ENCODE measurements at places on chromosomes 13 and 19. TPM values are rescaled to one million over a fixed set of nuclear protein-coding genes. Genes with fewer than 3 reads are reported as not detected.
A peak's percentile ranks its signal among the peaks of the same experiment; 100 is the strongest.

DNA sequence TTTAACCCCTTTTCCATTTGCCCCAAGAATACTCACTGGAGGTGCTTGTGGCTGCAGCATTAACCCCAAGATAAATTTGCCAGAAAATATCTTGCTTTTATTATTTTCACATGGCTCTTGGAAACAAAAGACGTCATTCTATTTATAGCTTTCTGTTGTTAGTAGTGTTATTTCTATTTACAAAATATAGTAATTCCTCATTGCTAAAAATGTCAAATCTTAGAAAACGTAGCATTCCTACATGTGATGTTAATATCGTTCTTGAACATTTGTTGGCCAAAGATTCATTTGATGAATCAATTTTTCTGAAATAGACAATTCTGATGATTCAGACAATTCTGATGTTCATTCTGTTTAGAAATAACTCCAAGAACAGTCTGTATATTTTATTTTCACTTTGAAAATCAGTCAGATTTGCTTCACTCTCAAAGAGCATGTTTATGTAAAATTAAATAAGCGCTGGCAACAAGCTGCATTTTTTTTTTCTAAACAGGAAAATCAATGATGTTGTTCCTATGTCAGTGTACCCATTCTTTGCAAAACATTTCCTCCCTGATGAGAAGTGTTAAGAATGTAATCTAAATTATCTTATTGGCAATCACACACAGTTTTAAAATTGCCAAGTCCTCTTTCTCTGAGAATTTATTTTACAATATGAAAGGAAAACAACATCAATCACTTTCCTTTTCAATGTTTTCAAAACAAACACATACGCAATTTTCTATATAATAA, 334.0 kb downstream of the KCTD12 start:
- DNase-seq: no peak

GRCh38 chr13:85665286-85665685, 133.9 kb downstream of the SLITRK6 start:
- DNase-seq: peak; percentile 1

DNA sequence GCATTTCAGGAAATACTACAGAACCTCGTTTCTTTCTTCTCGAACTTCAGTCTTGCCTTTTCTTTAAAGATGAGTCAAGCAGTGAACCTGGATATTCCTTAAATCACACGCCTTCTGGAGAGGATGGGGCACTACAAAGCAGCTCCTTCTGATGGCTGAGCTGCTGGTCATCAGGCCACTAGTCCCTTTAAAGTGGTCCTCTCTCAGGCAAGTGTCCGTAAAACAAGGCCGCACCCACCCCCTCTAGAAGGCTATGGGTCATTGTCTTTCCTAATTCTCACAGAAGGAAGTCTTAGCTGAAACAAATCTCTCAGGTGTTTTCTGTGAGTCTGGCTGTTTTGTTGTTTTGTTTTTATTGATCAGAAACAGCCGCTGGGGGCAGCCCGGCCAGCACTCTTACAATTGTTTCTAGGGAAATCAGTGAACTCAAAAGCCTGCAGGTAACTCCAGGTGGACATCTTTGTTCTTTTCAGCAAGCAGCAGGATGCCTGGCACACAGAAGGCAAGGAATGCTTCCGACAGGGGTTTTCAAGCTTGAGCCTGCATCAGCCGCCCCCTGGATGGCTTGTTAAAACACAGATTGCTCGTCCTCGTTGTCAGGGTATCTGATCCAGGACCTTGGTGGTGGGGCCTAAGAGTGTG, 45.4 kb downstream of the MBNL2 start:
- no peak for DNase-seq

GRCh38 chr13:29859971-29860370, 9.6 kb upstream of the UBL3 start:
- peak; percentile 50 for DNase-seq

- no peak for DNase-seq
Measured at GRCh38 chr19:24000656-24001055, 86.0 kb downstream of the ZNF726 start.

- DNase-seq: no peak
Measured at GRCh38 chr13:108787700-108788414, 158.4 kb downstream of the MYO16 start.

- DNase-seq: no peak
Measured at GRCh38 chr13:63840551-63841421, 2425.1 kb upstream of the PCDH20 start.

C13orf42 gene
- total RNA-seq: not detected

DNA sequence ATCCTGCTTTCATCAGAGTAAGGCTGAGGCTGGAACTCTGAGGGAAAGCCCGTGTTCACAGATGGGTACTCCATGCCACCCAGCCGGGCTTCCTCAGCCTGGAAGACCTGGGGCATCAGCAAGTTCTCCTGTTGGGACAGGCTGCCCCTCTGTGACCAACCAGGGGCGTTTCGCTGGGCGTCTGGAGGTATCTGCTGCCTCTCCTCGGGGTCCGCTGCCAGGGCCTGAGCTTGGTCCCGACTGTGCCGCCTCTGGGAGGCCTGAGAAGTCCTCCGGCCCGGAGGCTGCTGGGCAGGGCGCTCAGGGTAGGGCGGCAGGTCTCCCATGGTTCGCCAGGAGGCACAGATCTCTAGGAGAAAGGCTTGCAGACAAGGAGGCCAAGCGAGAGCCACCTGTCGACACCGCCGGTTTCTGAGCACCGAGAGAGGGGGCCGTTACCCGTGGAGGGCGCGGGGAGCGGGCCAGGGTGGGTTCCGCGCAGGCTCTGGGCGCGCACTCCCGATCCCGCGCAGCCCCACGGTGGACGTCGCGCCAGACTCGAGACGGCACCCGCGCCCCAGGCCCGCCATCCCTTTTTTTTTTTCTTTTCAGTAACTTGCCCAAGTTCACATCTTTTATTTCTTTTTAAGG, at the start of gene RSPH6A:
TSS of gene RSPH6A (minus strand) at position 458 of the 630 bp plus-strand sequence. CDS start at position 326, 132 bp downstream.
- DNase-seq: no peak

FXYD3 gene
- not detected for total RNA-seq

SIGLEC9 gene
- total RNA-seq: not detected

COL5A3 gene
- total RNA-seq: not detected

CPB2 gene
- total RNA-seq: not detected

- no peak for DNase-seq
Measured at GRCh38 chr13:22120646-22121045, 449.8 kb downstream of the FGF9 start.

DNA sequence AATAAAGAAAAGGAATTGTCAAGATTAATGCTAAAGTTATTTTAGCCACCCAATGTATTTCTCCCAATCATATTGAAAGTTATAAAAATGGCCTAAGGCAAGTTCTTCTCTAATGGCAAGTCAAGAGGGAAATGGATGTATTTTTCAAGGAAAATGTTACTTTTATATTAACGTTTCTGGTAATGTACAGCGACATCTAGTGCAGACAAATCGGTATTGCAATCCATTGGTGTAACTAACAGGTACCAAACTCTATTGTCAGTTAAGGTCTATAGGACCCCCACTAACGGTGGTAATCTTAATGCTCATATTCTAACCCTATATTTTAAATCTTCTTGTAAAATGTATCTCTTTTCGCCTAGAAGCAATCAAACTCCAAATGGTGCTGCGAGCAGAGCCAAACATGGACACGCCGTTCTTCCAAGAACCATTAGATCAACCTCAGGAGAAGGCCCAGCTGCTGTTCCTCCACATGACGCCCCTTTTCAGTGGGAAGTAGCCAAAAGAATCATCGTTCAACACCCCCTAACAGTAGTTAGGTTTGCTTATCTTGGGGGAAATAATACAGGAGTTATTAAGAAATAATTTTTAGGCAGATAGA, 98.5 kb upstream of the PABPC3 start:
- peak; percentile 33 for DNase-seq

ZNF429 gene
- 10.8 TPM for total RNA-seq

DNA sequence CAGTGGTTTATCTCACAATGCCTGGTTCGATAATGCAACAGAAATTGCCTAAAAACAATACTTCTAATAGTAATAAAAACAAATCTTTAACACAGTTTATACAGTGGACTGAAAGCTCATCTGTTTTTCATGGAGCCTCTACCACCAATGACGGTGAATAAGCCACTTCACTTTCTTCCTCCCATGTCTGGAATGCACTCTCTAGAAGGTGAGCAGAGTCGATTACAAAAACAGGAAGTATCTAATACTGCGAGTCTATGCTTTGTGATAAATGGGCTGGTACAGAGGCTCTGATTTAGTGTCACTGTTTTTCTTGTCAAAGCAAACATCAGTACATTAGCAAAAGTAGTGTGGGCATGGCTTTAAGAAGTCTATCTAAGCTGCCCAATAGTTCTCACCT, 1348.6 kb upstream of the SLC10A2 start:
- DNase-seq: peak; percentile 31

DNA sequence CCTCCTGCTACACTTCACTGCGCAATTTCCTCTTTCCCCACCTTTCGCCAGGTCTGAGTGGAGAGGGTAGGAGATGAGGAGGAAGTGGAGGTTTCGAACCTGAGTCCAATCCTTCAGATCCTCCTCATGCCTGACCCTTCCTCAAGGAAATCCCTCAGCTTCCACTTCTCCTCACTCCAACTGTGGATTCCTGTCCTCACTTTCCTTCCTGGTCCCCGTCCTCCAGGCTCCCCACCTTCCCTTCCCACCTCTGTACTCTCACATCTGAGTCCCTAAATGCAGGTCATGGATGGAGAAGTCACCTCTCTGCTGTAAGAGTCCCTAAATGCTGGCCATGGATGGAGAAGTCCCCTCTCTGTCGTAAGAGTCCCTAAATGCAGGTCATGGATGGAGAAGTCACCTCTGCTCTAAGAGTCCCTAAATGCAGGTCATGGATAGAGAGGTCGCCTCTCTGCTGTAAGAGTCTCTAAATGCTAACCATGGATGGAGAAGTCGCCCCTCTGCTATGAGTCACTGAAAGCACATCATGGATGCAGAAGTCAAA, 3.1 kb downstream of the TMEM86B start:
- DNase-seq: no peak

DNA sequence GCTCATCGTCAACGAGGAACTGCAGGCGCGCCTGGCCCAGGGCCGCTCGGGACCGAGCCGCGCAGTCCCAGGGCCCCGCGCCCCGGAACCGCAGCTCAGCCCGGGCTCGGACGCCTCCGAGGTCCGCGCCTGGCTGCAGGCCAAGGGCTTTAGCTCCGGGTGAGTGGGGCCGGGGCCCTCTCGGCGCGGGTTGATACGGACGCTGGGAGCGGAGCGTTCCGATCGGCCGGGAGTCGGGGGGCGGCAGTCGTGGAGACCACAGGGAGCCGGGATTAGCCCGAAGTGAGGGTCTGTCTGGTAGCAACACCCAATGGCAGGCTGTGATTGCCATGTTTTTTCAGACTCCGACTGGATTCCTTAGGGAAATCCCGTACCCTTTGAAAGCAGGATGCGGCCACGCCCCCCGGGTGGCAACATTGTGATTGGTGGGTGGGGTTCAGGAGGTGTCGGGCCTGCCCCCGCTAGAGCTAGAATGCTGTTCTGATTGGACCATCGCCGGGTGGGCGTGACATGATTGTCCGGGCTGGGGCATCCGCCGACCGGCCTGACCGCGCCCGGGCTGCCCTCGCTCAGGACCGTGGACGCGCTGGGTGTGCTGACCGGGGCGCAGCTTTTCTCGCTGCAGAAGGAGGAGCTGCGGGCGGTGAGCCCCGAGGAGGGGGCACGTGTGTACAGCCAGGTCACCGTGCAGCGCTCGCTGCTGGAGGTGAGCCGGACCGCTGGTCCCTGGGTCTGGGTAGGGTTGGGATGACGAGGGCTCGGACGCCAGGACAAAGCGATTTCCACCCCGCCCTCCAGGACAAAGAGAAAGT, 11.3 kb downstream of the EPS8L1 start:
- peak; percentile 88 for DNase-seq

CGB5 gene
- not detected for total RNA-seq

Data from renal cortical epithelial cell (primary cell).